Heart right ventricle (tissue), 16 donors: ENCODE measurements at places on chromosomes 1 and 21.

DNA sequence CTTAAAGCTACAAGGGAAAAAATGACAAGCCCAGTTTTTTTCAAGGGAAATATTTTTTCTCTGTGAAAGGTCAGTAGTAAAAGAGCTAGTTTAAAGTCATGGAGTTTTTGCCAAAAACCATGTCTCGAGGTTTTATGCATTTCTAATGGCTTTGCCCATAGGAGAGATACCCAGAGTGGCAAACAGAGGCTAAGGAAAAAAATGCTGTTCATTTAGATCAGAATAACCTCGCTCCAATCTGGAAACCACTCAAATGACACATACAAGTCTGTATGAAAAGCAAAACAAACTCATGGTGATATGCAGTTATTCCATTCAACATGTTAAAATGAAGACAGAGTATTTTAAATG is 36.9 kb upstream of the EDEM3 start:
- no peak for DNase-seq

DNA sequence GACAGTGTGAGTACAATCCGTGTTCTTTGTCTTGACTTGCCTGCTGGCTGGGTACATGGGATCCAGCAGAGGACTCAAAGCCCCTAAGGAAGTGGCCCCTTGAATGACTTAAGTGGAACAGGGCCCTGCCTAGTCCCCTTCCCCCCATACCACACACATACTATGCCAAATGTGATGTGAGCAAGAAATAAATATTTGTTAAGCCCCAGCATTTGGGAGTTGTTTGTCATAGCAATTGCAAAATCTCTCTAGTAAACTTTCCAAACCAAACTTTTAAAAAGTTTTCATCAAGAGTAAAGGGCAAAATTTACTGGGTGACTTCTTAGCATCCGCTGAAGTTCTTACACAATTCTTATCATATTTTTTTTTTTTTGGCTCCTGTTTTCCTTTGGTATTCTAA is 32.5 kb upstream of the CACHD1 start:
- DNase-seq, result no peak

- peak; percentile 13 for DNase-seq
These were observed 372 bp downstream of the SLC25A44 start for GRCh38 chr1:156194300-156194652.

- no peak for DNase-seq
These were observed 24.3 kb downstream of the DDAH1 start for GRCh38 chr1:85440612-85441011.

DNA sequence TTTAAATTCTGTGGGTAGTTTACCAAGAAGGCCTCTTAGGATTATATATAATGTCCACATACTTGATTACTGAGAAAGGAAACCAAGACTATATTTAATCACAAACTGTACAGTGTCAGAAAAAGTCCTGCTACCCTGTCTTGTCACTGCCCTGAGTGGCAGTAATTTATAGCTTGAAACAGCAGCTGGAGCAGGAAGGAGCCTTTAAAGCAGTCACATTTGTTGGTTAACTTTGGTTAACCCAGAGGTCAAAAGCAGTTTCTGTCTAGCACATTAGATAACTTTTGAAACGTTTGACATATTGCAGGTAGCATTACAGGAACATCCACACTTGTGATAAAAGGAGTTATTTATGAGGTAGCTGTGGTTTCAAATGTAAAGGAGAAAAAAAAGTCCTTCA is 161.7 kb downstream of the ROR1 start:
- DNase-seq, result no peak

- DNase-seq, result no peak
These were observed 421.0 kb downstream of the DSCAM start for GRCh38 chr21:40425981-40426380.

DNA sequence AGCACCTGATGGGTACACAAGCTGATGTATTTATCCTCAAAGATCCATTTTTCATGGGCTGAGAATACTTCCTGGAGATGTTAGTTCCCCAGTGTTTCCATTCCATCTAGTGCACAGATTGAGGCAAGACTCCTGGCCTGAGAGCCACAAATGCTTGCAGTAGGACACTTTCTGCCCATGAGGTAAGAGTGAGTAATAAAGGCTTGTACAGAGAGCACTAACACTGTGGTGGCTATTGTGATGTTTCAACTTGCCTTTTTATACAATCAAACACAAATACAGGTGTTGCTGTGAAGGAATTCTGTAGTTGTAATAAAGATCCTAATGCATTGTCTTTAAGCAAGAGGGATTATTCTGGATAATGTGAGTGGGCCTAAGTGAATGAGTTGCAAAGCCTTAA is 186.1 kb upstream of the ADAMTS5 start:
- no peak for DNase-seq

DNA sequence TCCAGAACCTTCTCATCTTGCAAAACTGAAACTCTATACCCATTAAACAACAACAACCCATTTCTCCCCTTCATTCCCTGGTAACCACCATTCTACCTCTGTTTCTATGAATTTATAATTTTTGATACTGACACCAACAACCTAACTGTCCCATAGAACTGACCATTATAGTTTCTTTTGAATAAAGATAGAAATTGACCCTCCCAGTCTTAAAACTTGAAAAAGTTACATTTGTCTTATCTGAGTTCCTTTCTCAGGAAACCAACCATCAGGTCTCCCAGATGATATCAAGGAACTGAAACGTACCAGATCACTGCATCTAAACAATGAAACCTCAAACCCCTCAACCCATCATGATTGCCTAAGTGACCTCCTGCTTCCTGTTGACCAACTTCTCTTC is 27.1 kb downstream of the RNF115 start:
- DNase-seq, result no peak

DNA sequence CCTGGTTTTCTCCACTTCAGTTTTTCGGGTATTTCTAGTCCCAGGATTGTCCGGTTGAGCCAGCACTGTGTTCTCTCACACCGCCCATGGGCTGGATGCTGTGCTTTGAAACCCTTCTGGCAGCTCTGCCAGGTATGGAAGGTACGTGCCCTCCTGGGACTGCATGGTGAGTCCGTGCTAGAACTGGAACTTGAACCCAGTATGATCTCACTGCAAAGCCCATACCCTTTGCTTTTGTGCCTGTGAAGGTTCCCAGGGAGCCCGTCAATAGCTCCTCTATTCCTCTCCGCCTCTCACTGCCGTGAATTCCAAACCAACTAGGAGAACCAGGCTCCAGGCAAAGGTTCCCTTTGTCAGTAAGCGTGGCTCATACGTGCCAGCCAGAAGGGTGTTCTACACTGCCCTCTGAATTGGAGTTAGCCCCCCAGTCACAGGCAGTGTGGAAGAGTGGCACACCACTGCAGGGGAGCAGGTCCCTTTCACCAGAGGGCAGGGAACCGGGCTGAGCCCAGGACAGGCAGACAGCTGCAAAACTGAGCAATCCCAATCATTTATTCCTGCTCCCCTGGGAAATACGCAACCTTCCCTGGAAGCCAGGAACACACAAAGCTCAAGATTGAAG is 310.2 kb downstream of the CAMTA1 start:
- DNase-seq, result no peak

GRCh38 chr1:183533617-183534174 is 56.6 kb downstream of the NCF2 start:
- DNase-seq, result no peak

DNA sequence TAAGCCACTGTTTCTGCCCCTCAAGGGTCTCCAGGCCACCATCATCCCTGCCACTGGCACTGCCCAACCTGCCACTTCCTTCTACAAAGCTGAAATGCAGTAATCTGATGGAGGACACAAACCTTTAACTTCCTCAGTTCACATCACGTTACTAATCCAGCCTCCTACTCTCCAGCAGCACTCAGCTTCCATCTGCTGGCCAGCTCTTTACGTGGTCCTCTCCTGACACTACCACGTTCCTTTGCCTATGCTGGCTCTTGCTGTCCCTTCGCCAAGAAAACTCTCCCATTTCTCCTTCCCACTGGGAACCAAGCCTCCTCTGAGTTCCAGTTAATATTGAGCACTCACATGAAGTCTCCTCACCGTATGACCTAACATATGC is 124.0 kb downstream of the EDEM3 start:
- DNase-seq, result no peak

DNA sequence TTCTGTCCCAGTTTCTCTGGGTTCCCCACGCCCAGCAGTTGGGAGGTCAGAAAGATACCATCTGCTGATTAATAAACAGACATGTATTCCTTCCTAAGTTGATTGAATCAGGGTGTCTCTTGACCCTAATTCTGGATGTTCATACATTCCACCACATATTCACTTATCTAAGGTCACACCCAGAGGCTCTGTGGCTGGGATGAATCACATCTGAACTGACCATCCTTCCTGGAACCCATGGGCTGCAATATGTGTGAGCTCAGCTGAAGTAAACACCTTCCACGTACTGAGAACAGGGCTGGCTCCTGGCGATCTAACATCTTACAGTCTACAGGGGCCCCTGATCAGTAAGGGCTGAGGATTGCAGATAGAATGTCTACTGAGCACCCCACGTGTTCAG is 20.5 kb upstream of the TRABD2B start:
- no peak for DNase-seq
